Testis (tissue), 5 donors: ENCODE measurements at places on chromosomes 7 and 10.

GRCh38 chr10:44051091-44051490 is 333.8 kb downstream of the CXCL12 start:
- no peak for DNase-seq

DNA sequence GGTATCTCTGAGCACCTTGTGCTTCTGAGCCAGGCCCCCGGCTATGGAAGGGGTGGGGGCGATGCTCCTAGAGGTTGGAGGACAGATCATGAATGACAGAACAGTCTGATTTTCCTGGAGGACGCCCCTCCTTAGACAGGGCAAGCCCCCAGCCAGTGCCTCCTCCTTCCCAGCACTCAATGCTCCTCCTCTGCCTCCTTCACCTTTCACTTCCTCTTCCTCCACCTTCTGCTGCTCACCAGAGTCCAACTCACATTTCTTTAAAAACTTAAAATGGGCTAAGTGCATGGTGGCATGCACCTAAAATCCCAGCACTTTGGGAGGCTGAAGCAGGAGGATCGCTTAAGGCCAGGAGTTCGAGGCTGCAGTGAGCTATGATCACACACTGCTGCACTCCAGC is 71.1 kb upstream of the CUX1 start:
- no peak for DNase-seq

DNA sequence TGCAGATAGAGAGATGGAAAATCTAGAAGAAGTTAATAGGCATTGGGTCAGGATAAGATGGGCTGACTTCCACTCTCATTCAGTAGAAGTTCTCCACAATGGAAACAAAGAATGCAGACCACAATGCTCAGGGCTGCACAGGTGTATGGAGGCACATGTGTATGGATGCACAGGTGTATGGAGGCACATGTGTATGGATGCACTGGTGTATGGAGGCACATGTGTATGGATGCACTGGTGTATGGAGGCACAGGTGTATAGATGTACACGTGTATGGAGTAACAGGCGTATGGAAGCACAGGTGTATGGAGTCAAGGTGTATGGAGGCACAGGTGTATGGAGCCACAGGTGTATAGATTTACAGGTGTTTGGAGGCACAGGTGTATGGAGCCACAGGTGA is 285.7 kb upstream of the PPP2R2D start:
- no peak for DNase-seq

GRCh38 chr7:23434147-23434917 is 36.0 kb downstream of the IGF2BP3 start:
- no peak for DNase-seq

GRCh38 chr7:130982160-130982638 is 248.2 kb upstream of the KLF14 start:
- no peak for DNase-seq

DNA sequence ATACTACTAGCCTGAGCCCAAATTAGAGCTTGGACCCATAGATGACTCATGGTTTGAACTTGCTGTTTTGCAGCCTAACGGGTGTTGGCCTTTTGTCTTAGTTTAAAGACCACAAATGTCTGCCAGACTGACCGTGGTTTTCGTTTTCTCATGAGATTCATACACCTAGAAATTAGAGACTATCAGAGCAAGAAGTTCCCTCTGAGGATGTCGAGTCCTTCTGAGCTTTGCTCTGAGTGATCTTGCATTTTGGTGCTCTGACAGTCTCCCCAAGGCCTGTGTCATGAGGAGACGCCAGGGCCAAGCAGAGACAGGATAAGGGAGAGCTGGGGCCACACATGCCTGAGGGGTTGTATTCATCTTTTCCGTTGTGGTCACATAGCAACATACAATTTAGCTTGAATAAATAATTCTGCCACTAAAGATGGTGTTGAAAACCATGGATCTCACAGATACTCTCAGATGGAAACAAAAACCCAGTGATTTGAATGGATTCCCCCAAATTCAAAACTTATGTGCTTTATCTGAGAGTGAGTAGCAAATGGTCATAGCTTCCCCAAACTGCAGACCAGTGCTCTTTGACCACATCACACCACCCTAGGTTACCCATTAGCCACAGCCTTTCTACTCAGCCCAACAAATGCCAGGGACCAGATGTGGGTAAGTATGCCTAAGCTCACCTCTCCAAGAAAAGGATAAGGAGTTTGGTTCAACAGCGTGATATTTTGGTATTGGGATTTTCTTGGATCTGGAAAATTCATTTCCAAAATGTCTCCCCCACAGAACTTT is 762.0 kb upstream of the IGFBP3 start:
- DNase-seq: no peak

- DNase-seq: peak; percentile 67
Measured at GRCh38 chr7:135169964-135170273, 588 bp downstream of the CYREN start.

DNA sequence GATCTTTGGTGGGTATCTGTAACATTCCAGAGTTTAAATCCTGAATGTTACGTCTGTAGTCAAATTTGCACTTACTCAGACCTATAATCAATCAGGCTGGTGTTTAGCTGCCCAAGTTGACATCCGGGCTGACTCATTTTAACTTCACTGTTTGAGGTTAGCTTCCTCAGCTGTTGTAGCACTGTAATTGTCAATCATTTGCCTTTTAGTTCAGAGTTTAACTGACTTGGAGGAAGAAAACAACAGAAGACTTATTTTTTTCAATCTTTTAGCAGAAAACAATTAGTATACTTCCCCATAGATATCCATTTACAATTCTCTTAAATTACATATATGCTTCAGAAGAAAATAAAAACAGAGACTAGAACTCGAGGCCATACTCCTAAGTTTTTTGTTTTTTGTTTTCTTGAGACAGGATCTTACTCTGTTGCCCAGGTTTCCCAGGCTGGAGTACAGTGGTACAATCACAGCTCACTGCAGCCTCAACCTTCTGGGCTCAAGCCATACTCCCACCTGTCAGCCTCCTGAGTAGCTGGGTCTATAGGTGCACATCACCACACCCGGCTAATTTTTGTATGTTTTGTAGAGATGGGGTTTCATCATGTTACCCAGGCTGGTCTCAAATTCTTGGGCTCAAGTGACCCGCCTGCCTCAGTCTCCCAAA is 38.5 kb upstream of the LRRC17 start:
- no peak for DNase-seq

- no peak for DNase-seq
Measured at GRCh38 chr10:18278181-18278580, 138.0 kb downstream of the CACNB2 start.

DNA sequence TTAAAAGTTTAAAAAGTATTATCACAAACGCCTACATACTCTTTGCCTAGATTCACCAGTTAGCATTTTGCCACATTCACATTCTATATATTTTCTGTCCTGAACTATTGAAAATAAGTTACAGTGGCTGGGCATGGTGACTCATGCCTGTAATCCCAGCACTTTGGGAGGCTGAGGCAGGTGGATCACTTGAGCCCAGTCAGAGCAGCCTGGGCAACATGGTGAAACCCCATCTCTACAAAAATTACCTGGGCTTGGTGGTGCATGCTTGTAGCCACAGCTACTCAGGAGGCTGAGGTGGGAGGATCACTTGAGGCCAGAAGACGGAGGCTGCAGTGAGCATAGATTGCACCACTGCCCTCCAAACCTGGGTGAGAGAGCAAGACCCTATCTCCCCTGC is 5.3 kb downstream of the ARPC1A start:
- DNase-seq: no peak

DNA sequence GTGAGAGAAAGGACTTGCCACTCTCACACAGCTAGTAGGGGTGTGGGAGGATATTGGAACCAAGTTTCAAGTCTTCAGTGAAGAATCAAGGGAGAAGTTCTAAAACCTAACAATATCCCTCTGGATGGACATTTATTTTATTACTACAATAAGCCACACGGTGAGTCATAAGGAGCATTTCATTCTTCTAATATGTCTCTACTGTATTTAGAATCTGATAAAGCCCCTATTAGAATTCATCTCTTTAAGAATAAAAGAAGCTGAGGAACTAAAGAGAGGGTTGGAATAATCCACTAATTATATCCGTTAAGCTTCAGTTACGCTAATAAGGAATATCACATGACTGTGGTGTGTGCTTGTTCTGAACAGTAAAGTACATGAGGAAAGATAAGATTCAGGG is 40.9 kb upstream of the ATRNL1 start:
- no peak for DNase-seq

- DNase-seq: no peak
Measured at GRCh38 chr7:81333004-81333403, 414.2 kb upstream of the SEMA3C start.

GRCh38 chr10:127485153-127485857 is 63.8 kb upstream of the NPS start:
- DNase-seq: no peak

GRCh38 chr10:86024281-86025041 is 342.1 kb downstream of the GRID1 start:
- DNase-seq: no peak

DNA sequence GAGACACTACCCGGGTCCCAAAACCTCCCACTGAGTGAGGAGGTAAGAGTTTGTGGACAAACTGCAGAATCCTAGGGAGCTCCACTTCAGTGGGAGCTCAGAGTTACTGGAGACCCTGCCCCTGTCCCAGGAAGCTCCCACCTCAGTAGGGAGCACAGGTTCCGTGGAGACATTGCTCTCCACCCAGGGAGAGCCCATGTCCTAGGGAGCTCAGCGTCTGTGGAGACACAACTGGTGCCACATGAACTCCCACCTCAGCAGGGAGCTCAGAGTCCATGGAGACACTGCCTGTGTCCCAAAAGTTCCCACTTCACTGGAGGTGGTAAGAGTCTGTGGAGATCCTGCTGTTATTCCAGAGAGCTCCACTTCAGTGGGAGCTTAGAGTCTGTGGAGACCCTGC is 6.3 kb downstream of the MYO1G start:
- DNase-seq: no peak

DNA sequence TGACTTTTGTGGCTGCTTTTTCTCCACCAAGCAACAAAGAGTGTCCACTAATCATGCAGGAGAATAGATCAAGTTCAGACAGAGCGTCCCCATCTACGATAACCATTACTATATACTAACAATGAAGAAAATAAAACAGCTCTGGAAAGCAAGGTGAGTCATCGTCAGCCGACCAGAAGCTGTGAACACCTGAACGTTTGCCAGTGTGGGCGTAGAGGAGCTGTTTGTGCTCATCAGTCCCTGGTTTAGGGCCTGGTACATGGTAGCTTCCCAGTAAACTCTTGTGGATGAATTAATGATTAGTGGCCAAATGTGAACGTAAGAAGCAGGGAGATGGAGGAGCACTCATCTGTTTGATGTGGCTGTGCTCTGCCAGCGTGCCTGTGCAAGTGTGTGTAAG is 180.7 kb downstream of the EVX1 start:
- no peak for DNase-seq

GRCh38 chr10:7179536-7179935 is 231.3 kb downstream of the SFMBT2 start:
- DNase-seq: no peak

DNA sequence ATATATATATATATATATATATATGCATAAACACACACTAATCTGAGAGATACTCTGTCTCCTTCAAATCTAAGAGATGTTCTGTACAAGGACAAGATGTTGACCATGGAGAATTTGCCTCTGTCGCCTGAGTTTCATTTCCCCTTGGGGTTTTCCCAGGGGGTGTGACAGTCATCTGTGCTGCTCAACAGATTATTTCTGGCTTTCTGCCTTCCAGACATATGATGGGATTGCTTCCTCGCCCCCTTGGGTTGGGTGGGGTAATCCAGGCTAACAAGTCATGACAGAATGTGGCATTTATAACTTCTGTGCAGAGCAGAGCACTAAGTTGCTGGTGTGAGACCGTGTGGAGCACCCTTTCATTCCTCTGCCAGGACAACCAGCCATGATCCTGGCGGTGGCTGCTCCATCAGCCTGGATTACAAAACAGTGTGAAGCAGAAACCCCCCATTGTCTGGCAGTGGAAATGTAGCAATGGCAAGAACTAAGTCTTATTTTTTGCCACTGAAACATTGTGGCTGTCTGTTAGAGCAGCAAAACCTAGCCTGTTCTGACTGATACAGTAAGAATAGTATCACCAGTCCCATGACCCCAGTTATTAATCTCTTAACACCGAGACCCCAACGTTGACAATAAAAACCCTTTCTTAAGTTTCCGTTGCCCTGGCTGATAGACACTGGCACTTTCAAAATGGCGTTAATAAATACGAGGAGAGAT is 13.7 kb upstream of the USP6NL start:
- no peak for DNase-seq

- no peak for DNase-seq
Measured at GRCh38 chr7:329691-330281, 39.8 kb downstream of the FOXL3 start.

GRCh38 chr7:130345725-130346124 is 1.1 kb downstream of the CPA5 start:
- DNase-seq: no peak

DNA sequence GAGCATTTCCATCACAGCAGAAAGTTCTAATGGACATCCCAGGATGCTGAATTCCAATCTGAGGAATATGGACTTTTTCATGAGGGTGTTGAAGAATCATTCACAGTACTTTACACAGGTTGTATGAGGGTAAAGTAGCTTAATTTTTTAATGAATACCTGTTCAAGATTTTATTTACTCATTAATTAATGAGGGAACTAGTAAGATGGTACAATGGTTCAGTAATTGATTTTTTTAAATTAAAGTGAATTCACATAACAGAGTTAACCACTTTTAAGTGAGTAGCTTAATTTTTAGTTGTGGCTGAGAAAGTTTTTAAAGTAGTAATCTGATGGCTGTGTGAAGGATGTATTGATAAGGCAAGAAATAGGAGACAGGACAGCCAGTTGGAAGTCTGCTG is 266.5 kb downstream of the GFRA1 start:
- DNase-seq: no peak

DNA sequence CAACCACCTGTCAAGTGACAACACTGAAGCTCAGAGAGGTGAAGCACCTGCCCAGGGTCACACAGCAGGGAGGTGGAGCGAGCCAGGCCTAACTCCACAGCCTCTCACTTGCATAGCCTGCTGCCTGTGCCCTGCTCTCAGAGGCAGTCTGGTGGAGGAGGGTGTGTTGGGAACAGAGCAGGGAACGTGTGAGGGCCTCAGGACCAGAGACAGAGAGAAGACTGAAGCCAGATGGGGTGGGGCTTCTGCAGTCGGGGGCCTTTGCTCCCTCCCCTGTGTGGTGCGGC is 114.0 kb downstream of the PTPN20 start:
- no peak for DNase-seq

GRCh38 chr10:8583096-8583495 is 528.6 kb downstream of the GATA3 start:
- DNase-seq: no peak

GRCh38 chr10:94010886-94011285 is 17.2 kb downstream of the PLCE1 start:
- DNase-seq: no peak

DNA sequence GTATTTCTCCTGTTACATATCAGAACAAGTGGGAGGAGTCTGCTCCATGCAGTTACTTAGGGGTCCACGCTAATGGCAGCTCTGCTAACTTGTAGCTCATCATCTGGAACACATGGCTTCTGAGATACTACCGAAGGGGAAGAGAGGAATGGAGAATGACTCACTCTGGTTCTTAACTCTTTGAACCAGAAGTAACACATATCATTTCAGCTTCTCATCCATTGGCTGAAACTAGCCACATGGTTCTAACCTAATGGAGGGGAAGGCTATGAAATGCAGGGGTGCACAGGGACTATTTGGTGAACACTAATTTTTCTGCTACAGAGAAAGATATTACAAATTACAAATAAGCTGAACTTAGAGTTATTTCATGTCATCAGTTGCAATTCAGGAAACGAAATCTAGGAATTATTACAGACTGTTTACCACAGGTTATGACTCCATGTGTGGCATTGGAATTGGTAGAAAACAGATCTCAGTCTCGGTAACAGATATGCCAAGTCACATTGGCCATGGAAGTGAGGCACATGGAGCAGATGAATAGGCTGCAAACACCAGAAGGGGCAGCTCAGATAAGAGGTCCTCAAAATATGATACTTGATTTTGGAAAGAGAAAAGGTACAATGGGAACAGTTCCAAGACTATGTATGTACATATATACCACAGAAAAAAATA is 9.4 kb upstream of the KAT6B start:
- no peak for DNase-seq
